ENCODE measurements at places on chromosomes 12 and 14.
A peak's percentile ranks its signal among the peaks of the same experiment; 100 is the strongest.

GRCh38 chr14:71228711-71229110 is 321.5 kb downstream of the PCNX1 start:
- DNase-seq, result no peak

DNA sequence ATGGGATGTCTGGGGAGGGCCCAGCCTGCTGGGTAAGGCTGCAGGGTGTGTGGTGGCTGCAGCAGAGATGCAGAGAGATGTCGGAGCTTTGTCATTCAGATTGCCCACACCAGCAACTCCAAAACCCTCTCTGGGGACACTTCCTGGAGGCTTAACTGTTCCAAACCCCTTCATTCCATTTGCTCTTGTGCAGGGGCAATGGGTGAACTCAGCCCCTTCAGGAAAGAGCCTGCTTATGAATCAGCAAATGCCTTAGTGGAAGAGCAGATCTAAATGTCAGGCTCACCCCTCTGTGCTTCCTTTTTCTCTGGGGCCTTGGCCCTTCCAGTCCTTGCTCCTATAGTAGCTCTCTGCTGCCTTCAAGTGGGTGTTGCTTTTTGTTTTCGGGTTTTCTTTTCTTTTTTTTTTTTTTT is 36.7 kb upstream of the GPATCH2L start:
- no peak for DNase-seq

DNA sequence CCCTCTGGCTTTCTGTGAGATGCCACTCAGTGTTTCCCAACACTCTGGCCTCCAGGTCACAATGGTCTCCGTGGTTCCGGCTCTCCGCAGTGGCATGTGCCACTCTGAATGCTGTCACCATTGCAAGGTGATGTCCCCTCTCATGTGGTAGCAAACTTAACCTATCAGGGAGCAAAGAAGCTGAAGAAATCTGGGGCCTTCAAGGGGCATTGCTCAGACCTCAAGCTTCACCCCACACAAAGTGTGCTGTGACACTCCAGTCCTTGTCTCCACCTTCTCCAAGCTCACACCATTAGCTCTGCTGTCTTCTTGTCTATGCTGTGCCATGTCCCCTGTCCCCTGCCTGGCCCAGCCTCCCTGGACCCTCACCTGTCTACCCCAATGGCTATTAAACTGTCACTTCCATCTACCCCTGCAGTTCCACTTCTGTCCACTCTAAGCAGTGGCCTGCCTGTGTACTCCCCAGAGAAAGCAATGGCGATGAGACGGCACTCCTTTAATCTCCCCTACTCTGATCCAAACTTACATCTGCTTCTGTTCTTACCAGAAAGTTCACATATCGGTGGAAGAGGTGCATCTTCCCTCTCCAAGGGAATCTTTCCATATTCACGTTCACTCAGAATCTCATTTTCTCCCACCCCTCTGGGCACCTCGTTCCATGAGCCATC is 93.7 kb downstream of the DHRS2 start:
- no peak for DNase-seq

DNA sequence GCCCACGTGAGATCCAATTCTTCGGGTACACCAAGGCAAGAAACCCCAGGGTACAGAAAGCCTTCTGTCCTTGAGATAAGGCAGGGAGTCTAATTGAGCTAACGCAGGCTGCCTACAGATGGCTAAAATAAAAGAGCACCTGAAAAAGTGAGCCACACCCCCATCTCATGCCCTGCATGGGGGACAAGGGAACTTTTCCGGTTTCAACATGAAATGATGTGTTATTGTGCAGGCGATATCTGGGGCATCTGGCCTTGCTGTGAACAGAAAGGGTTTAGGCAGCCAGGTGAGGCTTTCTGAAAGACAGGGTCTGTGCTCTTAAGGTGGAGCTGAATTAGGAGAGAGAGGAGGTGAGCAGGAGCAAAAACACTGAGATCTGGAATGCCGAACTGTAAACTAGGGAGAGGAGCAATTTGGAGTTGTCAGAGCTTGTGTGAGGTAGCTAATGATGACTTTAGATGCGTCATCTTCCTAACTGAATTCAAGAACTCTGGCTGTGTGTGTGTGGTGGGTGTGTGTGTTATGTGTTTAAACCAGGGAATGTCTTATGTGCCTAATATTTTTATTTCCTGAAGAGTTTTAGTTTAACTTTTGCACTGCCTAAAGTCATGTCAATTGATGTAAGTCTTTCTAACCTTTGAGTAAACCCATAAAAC is 20.1 kb upstream of the LDHB start:
- no peak for DNase-seq

DNA sequence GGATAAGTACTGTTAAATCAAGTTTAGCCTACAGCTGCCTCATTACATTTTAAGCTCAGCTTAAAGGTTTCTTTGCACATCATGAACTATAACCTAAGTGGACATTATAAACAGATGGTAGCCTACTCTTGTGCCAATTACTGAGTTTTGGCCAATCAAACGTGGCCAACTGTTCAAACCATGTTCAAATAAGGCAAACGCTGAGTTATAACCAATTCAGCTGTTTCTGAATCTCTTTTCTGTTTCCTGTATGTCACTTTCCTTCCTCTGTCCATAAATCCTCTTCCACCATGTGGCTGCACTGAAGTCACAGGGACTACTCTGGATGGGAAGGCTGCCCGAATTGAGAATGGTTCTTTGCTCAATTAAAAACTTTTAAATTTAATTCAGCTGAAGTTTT is 98.4 kb downstream of the BCAT1 start:
- DNase-seq, result no peak

GRCh38 chr14:80211153-80212022 is at the start of gene DIO2:
DIO2 (minus strand) TSS chr14:80211504; CDS start chr14:80211472, 32 bp downstream.
- DNase-seq, result peak; percentile 76

GRCh38 chr12:19215115-19215514 is 85.6 kb downstream of the PLEKHA5 start:
- no peak for DNase-seq

- DNase-seq, result no peak
Measured at GRCh38 chr12:9649532-9649940, 20.0 kb upstream of the CLEC2D start.

DNA sequence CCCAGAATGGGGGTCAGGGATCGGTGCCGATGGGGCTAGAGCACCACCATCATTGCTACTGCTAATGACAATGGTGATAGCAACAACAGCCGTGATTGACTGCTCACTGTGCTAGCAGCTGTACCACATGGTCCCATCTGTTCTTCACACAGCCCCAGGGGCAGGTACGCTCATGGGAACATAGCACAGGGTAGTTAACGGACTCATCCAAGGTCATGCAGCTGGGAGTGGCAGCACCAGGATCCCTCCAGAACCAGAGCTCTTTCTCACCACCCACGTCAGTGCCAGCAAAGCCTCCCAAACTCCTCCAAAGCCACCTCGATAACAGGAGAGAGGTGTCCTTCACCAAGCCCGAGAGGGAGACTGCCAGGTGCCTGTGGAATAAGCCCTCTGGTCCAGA is 11.2 kb upstream of the DYNC1H1 start:
- no peak for DNase-seq

DNA sequence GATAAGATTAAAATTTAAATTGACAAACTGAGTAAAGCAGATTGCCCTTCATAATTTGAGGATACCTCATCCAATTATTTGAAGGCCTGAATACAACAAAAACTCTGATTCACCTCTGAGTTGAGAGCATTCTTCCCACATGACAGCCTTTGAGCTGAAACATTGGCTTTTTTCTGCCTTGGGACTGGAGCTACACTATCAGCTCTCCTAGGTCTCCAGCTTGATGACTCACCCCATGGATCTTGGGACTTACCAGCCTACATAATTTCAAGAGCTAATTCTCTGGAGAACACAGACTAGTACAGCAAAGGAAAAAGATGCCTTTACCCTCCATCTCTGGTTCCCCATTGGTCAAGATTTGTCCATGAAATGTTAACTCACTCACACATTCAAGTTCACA is 555.1 kb downstream of the FOXG1 start:
- DNase-seq, result no peak

DNA sequence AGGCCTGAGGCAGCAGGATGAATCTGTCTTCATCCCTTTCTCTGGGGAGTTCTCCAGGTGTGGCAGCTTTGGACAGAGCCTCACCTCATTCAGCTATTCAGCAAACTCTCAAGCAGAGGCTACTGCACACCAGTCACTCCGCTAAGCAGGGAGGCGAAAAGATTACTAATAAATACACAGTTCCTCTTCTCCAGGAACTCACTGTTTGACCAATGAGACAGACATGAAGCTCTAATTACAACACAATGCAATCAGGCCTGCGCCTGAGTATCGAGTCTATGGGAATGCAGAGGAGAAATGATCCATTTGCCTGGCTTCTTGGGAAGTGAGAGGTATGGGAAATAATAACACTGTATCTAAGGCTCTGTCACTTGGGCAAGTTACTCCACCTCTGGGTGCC is 178.1 kb downstream of the CRADD start:
- DNase-seq, result no peak

GRCh38 chr14:67464879-67465278 is 23.6 kb downstream of the TMEM229B start:
- no peak for DNase-seq
